Endodermal cell (in vitro differentiated cells): ENCODE measurements at places on chromosomes 13 and 19. TPM values are rescaled to one million over a fixed set of nuclear protein-coding genes. Genes with fewer than 3 reads are reported as not detected.

- DNase-seq: peak; percentile 82
Observed at GRCh38 chr19:48745208-48745995, 1.3 kb downstream of the IZUMO1 start.

DNA sequence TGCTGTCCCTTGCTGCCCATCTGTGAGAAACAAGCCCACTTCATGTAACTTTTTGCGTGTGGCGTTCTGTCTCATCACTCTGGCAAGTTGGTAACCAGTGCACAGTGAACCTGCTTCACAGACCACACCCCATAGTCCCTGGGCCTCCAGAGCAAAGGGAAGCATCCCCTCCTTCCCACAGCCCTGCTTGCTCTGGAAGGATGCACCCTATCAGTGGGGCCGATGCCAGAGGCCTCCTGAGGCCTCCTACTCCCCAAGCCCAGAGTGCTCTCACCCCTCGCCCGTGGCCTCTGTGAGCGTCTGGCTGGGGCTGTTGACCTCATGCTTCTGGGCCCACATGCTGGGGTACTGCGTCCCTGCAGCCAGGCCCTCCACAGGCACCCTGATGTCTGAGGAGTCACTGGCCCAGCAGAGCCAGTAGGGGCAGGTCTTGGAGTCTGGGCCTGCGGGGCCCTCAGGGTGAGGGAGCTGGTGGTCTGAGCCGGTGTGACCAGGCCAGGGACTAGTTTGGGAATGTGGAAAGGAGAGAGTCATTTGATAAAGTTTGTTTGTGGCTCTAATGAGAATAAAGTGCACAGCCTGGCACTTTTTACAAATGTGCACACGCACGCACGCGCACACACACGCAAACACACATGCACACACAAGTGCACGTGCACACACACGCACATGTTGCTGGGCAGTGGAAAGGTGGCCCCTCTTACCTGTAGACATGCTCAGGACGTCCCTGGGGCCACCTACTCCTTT is 5.1 kb downstream of the TMEM86B start:
- no peak for DNase-seq

DNA sequence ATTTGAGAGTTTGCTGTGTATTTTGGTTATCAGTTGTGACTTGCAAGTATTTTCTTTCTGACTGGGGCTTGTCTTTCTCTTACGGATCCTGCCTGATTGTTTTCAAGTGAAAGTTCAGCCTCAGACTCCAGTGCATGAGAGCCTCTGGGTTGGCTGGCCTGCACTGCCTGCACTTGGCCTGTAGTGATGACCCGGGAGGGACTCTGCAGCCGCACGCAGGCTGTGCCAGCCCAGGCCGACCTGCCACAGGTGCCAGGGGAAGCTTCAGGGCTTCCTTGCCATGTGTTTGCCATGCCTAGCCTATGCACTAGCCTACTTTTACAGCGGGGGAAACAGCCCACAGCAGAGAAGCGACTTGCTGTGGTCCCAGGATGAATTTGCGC is 77.0 kb downstream of the KDM4B start:
- no peak for DNase-seq

Gene ANGPTL8
- total RNA-seq: not detected in 2 replicates

DNA sequence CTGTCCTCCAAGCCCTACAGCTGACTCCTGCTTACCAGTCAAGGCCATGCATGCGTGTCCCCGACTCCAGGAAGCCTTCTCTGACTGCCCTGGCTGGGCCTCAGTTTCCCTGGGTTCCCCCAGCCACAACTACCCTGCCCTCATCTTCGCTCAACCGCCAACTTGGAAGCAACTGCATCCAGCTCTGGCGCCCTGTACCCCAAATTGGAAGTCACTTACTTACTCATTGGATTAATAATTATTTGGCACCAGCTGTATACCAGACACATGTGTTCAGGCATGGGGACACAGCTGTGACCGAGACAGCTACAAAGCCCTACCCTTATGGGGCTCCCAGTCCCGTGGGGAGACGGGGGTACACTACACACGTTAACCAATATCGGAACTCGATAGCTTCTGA is 10.9 kb upstream of the SEMA6B start:
- DNase-seq: no peak

Gene FCAR
- total RNA-seq: not detected in 2 replicates

Gene NTF4
- 5.0 and 5.9 TPM in 2 replicates for total RNA-seq

DNA sequence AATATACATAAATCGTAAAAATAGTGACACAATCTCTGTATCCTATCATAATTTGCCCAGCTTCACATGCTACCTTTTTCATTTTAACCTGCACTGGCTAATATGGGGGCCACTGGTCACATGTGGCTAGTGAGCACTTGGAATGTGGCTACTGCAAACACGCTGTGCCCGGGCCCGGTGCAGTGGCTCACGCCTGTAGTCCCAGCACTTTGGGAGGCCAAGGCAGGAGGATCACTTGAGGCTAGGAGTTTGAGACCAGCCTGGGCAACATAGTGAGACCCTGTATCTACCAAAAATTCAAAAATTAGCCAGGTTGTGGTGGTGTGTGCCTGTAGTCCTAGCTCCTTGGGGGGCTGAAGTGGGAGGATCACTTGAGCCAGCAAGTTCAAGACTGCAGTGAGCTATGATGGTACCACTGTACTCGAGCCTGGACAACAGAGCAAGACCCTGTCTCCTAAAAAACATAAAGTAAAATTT is 1.5 kb upstream of the N4BP2L1 start:
- no peak for DNase-seq

Gene IGFL1
- total RNA-seq: not detected in 3 replicates

DNA sequence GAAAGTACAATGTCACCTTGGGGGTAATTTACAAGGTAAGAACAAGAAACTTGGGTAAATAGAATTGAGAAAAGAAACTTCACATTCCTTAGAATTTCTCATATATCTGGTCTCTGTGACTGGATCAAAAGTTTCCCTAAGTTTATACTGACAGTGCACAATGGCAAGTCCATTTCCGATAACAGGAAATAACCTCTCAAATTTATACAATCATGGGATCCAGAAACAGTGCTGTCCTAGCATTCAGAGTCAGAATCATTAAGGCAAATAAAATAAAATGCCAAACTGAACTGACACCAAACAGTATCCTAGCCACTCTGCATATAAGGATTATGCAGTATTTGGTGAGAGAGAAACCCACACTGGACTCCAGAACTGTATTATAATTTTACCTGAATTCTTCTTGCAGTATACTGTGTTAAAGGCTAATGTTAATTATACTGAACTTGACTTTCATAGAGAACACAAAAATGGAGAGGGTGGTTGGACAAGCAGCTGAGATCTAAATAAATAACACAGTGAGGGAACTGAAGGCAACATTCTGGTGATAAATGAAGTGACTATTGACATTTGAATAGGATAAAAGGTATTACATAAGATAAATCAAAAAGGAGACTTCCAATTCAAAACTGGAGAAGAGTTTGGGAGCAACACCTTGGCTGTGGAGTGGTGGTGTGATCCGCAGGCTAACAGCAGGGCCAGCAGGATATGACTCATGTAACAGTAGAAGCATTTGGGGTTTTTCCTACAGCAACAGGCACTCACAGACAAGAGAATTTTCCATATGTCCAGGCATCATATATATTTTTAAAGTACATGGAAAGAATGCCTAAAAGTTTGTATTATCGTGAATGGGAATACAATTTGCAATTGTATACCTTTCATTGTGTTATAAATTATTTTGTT is 932.5 kb upstream of the MIR17HG start:
- DNase-seq: peak; percentile 70

GRCh38 chr13:110250258-110250891 is 56.6 kb downstream of the COL4A1 start:
- DNase-seq: no peak

DNA sequence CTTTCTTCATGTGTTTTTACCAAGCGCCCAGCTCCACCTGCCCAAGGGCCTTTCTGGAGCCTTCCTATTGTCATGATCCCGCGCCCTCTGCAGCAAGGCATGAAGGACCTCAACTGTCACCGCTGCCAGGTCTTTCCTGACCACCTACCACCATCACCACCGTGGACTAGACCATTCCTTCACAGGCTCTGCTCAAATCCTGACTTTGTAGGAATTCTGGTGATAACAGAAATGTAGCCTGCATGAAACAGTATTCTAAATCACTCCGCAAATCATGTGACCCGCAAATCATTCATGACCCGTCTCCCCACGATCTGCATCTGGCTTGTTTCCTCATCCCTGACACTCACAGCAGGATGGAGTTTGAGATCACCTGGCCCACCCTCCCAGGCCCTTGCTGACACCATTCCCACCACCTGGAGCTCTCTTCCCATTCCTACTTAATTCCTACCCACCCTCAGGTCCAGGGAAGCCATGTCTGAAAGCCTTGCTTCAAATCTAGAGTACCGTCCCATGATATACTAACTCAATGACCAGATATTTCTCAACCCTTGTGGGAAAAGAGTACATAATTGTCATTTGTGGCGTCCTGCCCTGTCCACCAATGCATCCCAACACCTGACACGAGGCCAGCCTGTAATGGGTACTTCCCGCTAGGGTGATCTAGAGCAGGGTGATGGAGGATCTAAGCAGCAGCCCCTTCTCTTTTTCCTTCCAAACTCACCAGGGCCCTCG is 1.3 kb downstream of the UBE2S start:
- peak; percentile 39 for DNase-seq

Gene ATP4A
- total RNA-seq: 0.18 TPM in 1 of 2 replicates, not detected in the other

DNA sequence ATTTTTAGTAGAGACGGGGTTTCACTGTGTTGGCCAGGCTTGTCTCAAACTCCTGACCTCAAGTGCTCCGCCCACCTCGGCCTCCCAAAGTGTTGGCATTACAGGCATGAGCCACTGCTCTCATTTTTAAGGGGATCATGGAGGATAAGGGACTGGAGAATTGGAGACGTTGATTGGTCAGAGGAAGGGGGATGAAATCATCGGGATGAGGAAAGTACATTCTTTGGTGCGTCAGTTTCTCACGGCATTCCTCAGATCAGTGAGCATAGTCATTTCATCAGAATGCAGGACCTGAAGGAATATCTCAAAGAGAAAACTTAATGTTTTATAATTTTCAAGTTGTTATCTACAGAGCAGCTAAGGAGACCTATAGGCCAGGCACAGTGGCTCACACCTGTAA is 14.0 kb downstream of the ZNF114 start:
- no peak for DNase-seq

Gene PRR19
- 1.4 to 2.4 TPM (median 2.3 TPM) in 3 replicates for total RNA-seq

Gene PLPPR3
- total RNA-seq: 76.4 to 113 TPM (median 110 TPM) in 3 replicates

Gene MADCAM1
- total RNA-seq: 0.86 to 2.6 TPM (median 1.5 TPM) in 3 replicates

Gene KLK4
- total RNA-seq: not detected in 3 replicates

DNA sequence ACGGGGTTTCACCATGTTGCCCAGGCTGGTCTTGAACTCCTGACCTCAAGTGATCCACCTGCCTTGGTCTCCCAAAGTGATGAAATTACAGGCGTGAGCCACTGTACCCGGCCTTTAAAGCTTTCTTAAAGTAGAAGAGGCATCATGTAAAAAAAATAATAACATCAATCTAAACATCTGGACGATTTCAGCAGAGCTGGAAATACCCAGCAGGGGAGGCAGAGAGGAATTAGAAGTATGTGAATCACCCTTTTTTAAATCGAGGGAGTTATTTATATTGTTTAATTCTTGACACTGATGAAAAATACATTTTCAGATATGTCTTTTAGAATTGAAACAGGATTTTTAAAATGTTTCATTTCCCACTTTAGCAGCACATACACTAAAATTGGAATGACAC is 37.4 kb upstream of the MTIF3 start:
- DNase-seq: no peak

GRCh38 chr13:33191425-33192210 is 93.9 kb downstream of the STARD13 start:
- no peak for DNase-seq

DNA sequence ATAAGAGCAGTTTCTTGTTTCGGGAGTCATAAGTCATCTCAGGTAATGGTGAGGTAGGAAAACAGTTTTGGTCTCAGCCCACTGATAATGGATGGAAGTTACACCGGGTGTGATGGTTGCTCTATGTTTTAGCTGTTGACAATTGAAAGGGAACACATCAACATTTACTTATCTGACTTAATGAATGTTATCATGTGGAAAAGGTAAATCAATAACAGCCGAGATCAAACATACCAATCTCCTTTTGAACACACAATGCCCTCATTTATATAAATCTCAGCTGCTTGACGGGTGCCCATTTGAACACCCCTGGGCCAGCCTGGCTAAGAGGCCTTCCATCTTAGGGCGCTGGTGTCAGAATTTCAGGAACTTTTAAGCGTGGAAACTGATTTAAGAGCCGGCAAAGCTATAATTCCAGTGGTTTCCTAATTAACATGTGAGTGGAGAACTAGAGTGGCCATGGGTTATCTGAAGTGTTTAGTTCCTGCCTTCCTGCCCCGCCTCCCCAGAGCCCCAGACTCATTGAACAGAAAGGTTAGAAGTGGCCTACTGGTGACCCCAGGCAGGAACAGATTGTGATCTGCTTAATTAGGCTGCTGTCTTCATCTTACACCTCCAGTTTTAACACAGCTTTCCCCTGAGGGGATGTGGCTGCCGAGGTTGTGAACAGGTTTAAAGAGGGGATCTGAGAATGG is 572.7 kb downstream of the FGF9 start:
- DNase-seq: no peak
